ENCODE measurements at places on chromosomes 11 and 22.

DNA sequence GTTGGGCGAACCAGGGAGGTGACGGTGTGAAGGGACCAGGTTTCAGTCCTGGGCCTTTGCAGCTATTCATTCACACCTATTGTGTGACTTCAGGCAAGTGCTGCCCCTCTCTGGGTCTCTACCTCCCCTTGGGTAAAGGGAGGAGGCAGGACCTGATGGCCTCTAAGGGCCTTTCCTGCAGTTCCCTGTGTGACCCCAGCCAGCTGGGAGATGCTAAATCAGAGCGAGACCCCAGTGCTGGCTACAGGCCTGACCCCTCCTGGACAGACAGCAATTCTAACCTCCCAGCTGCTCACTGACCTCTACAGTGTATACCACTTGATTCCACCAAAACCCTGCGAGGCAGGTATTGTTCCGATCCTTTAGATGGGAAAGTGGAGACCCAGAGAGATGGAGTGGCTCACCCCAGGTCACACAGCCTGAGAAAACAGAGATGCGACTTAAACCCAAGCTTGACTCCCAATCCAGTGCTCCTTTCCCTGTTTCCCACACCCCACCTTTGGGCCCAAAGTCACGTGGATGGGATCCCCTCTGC is 6.2 kb downstream of the MAFF start:
- no peak for DNase-seq

- no peak for DNase-seq
These were observed 789 bp downstream of the SPECC1L start for GRCh38 chr22:24271386-24271854.

- peak; percentile 36 for DNase-seq
These were observed 76.7 kb upstream of the WNT7B start for GRCh38 chr22:46053563-46054090.

GRCh38 chr22:46622081-46622521 is 1.9 kb downstream of the GRAMD4 start:
- DNase-seq: no peak

DNA sequence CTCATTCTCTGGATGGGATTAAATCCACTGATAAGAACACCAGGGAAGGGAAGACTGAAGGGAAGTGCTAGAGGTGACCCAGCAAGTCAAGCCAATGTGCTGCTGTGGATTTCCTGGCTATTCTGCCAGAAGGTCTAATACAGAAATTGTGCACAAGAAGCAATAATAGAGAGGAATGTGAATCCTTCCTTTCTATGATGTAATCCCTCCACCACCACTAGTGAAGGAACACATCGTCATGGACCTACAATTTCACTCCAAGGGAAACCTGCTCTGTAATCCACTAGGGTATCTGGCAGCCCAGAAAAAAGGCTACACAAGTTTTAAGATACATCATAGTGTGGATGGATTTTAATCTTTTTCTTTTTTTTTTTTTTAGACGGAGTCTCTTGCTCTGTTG is 17.4 kb downstream of the LARGE2 start:
- no peak for DNase-seq

GRCh38 chr22:27247701-27248434 is 553.7 kb downstream of the MN1 start:
- no peak for DNase-seq

GRCh38 chr11:111652184-111652583 is 49.9 kb downstream of the SIK2 start:
- no peak for DNase-seq

DNA sequence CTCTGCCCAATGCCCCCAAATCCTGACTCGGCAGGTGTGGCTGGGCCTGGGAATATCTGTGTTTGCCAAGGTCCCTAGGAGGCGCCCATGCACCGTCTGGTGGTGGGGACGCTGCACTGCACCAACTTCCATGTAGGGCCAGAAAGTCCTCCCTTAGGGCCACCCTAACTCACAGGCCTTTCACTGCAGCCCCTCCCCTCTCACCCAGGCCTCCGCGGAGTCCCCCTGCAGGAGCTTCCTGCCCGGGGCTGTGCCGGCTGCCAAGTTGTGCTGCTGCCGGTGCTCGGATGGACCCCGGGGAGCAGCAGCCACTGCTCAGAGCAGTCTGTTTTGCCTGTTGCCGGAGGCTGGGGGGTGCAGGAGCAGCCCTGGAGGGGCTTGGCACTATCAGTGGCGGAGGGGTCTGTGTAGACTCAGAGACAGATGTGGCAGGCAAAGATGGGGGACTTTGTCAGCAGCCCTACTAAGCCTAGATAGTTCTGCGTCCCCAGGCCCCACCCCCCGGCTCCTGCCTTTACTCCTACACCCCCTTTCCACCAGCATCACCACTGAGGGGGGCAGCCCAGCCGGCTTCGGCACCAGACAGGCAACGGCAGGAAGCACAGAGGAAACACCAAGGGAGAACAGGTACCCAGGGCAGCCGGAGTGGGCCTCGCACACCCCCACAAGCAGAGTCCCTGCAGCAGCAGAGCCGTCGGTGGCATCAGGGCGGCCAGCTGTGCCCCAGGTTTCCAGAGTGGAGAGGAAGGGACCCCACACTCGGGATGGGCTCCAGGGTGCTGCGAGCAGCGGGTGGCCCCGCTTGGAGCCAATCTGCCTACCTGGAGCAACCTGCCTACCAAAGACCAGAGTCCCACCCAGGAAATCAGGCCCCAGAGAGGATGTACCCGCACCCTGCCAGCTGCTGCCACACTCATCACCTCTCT is 124.3 kb downstream of the TRIM29 start:
- no peak for DNase-seq

DNA sequence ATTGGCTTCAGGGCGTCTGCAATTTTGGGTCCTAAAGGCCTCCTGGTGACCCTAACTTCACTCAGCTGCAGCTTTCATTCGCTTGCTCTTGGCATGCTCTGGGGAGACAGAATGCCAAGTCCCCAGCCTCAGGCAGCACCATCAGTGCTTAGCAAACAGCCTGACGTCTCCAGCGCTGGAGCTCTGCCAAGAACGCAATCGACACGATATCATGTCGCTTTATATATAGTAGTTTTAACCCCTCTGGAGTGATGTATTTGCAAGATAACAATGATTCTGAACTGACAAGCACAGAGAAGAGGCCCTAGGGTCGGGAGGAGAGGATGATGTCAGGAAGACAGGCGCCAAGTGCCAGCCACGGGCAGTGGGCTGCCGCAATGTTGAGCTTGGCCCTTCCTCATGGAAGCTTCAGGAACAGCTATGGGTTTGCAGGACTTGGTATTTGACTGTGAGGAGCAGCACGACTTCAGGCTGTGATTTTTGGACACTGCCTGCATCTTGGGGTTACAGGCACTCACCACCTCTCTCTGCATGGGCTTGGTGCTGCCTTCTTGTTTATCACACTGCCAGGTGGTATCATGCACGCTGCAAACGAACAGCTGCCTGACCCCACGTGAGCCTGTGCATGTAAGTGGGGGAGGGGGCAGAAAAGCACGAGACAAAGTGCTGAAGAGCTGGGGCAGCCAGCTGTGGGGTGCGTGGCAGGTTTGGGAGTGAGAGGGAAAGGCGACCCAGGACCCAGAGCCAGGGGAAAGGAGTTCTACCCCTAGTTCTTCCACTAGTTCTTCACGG is 26.1 kb downstream of the B3GAT1 start:
- no peak for DNase-seq

- no peak for DNase-seq
These were observed 18.1 kb downstream of the MADD start for GRCh38 chr11:47288066-47288465.

DNA sequence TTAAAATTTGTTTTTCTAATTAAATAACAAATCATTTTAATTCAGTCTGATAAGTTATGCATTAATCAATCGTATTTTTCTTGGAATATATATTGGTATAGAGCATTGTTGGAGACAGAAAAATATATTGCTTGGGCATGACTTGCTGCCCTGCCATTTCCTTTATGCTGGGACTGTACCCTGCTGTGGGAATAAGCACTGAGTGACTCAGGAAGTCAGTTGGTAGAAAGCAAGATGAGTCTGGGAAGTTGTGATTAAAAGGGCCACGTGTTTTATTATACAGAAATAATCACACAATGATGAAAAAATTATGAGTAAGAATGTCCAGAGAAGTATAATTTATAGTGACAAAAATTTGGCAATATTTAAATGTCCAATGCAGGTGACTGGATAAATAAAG is 139.5 kb downstream of the KIF18A start:
- DNase-seq: no peak

DNA sequence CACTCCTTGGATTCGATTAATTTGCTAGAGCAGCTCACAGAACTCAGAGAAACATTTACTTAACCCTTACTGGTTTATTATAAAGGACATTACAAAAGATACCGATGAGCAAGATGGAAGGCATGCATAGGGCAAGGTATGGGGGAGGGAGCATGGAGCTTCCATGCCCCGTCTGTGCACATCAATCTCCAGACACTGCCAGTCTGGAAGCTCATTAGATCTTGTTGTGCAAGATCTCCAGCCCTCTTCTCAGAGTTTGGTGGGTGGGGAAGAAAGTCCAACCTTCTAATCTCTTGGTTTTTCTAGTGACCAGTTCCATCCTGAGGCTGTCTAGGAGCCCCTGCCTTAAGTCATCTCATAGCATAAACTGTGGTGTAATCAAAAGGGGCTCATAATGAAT is 190.7 kb downstream of the UVRAG start:
- no peak for DNase-seq

- no peak for DNase-seq
These were observed 23.2 kb downstream of the LDLRAD3 start for GRCh38 chr11:35967042-35967441.

DNA sequence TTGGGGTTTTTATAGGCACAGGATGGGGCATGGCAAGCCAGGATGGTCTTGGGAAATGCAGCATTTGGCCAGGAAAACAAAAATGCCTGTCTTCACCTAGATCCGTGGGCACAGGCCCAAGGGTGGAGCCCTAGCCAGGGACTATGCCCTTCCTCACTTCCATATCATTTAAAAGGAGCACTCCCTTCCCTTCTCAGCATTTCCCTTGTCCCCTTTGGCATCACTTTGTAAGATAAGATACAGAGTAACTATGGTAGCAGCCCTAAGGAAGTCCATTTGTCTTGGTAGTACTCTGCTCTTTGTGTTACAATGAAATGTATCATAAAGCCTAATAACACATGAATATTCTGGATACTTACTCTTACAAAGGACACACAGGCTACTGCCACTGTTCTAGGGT is 1092.6 kb upstream of the TENM4 start:
- no peak for DNase-seq

DNA sequence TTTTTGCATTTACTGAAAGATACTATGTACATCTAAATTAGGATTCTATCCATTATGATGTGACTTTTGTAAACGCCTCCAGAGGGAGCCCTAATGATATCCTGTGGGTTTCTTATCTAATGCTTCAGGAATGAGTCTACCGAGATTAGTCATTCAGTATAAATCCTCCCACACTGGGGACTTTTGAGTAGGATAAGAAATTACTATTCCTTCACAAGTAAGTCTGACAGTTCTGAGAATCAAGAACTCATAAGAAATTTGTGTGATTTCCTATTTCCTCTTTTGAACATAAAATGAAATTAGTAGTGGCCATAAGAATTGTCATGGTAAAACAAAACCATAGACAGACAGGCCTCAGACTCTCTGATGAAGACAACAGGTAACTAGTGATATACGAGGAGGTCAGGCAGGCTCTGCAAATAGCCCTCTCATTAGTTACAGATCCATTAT is 10.0 kb upstream of the OR5M1 start:
- DNase-seq: no peak

DNA sequence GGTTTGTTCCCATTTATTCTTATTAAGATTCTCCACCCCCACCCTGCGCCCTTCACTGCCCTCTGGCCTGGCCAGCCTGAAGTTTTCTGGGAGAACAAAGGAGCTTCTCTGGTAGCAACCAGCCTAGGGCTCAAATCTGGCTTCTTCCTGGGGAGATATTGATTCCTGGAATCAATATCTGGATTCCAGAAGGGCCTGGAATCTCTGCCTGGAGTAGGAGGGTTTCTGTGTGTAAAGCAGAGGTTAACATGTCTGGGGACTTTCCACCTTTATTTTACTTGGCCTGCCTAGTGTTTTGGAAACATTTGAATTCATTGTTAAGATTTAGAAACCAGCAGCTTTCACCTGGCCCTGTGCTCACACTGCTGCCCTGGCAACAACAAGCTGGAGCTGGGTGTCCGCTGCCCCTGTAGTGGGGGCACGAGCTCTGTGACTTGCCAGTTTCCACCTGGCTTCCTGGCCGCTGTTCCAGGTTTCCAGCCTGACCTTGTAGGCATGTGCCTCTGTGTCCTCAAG is 5.5 kb downstream of the C11orf91 start:
- no peak for DNase-seq

DNA sequence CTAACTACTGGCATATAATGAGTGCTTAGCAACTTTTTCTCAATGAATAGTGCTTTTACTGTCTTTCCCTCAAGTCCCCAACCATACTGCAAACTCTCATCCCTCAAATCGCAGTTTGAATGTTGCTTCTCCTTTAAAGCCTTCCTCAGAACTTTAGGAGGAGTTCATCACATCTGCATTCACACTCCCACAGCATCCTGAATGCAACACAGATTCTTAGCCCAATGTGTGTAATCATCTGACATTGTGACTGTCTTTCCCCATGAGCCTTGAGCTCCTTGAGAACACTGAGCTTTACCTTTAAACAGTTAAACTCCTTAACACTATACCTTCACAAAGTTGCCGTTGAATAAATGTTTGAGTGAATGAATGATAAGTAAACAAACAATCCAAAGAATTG is 81.7 kb upstream of the FAM181B start:
- DNase-seq: no peak

DNA sequence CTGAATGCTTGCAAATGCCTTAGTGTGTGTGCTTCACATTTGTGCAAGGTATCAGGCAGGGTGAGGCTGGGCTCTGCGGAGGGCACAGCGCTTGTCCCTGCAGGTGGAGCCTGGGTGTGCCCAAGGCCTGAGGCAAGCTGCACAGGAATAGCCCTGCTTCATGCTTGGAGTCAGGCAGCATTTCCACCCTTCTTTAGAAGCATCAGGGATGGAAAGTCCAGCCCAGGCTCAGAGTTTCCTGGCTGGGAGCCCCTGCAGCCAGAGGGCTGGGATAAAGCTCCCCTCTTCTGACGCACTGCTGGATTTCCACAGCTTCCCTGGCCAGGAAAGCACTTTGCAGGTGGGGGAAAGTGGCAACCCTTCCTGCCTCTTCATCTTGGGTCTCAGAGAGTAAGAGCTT is 63.4 kb downstream of the GALNT18 start:
- no peak for DNase-seq

DNA sequence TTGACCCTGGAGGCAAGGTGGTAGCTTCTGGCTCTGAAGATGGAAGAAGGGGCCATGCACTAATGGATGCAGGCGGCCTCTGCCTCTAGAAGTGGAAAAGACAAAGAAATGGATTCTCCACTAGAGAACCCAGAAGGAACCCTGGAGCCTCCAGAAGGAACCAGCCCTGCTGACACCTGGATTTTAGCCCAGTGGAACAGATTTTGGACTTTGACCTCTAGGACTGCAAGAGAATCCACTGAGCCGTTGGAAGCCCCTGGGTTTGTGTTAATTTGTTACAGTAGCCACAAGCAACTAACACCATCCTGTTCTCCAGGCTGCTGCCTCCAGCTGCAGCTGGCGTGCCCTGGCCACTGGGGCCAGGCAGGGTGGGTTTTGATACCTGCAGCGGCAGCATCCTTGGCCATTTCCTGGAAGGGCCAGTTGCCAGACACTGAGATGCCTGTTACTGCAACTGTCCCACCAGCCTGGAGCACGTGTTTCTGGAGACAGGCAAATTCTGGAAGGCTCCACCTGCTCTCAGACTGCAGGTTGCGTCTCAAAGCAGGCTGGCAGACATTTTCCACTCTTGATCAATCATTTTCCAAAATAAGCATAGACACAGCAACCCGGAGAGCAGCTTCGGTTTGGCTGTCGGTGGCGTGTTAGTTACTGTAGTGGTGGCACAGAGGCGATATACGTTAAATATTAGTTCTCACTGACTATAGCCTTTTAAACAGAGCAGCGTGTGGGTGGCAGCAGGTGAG is 76.8 kb upstream of the PARVG start:
- no peak for DNase-seq
